Osteocyte (in vitro differentiated cells): ENCODE measurements at places on chromosomes 4 and X.

- no peak for DNase-seq
Observed at GRCh38 chr4:173273941-173274340, 60.2 kb downstream of the HMGB2 start.

GRCh38 chr4:157700898-157701694, 471.7 kb downstream of the GASK1B start:
- DNase-seq = no peak

GRCh38 chr4:162131256-162131655, 32.5 kb downstream of the FSTL5 start:
- DNase-seq = no peak

DNA sequence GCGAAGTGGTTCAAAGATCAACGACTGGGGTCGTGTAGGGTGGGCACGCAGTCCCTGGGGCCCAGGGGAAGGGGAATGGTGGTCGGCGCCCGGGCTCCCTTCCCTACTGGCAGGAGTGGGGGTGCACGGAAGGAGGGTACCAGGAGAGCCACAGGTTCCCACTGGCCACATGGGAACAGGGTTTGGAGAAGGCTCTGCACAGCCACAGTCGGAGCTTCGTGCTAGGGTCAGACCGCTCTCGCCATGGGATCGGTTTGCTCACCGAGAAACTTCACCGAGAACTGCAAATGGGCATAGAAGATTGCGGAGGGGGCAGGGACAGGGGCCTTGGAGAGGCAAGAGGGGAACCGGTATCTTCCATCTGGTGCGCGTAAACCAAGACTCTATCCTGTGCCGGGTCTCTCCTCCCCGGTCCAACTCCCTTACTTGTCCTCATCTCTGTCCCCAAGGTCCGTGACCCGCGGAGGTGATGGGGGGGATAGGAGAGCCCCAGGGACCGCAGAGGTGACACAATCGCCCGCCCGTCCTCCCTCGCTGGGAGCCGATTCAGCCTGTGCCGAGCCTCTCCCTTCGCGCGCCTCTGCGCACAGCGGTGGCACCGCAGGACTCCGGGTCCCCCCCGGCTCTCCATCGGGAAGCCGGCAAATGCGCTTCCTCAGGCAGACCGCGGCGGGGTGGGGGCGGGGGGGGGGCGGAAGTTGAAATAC, 1.0 kb downstream of the SCD5 start:
- DNase-seq = no peak
